NCI-H774 (cell line): ENCODE measurements at places on chromosomes 5 and 9.

- no peak for DNase-seq
Measured at GRCh38 chr9:20312732-20313131, 309.6 kb downstream of the MLLT3 start.

DNA sequence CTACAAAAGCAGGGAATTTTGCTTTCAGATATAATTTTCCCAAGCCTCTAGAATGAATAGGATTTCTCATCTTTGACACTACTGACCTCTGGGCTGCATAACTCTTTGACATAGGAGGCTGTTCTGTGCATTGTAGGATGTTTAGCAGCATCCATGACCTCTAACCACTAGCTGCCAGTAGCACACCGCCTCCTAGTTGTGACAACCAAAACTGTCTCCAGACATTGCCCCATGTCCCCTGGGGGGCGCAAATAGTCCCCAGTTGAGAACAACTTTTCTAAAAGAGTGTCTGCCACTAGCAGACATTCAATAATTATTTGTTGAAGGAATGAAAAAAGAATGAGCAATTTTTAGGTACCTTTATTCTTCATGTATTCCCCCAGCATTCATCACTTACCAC is 51.8 kb downstream of the POU4F3 start:
- no peak for DNase-seq

DNA sequence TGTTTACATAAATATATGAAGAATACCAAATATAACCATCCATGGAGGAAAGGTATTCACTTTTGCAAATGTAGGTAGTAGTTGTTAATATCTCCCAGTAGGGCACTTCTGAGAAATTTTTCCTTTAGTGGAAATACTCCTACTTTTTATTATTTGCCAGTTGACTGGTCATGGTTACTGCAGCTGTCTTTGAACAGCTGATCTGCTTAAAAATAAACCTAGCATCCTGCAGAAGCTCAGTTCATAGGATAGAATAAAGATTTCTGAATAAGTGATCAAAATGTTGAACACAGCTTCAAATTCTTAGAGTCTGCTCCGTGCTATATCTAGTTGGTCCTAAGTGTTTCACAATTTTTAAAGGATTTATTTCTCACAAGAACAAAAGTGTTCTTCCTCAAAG is 270.7 kb upstream of the TRPC7 start:
- no peak for DNase-seq

DNA sequence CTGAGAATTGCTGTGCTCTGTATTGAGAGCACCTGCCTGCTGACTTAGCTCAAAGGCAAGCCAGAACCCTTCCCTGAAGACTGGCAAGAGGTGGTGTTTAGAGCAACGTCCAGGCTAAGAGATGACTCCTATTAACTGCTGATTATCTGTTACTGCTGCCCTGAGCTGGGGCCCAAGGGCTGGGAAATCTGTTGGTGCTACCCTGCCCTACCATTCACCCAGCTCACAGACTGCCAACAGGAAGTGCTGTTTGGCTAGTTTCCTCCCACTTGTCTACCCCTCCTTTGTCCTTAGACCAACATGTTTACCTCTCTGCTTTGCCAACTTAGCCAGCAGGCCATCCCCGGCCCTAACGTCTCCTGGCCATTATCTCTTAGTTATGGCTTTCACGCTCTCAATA is 6.9 kb downstream of the RAB24 start:
- no peak for DNase-seq

DNA sequence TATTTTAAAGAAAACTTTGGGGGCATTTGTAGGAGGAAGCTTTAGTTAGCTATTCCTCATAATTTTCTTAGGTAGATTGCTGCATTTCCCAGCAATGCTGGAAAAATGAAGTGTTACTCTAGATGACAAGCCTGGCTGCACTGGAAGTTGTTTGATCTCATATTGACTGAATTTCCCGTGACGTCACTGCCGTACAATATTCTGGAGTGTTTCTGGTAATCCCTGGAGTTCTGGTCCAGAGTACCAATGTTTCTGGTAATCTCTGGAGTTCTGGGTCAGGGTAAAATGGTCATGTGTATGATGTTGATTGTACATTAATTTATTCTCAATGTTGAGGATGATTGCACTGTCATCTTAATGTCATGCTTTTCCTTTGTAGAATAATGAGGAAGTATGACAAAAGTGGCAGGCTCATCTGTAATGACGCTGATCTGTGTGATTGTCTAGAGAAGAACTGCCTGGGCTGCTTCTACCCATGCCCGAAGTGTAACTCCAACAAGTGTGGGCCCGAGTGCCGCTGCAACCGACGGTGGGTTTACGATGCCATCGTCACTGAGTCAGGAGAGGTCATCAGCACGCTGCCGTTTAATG is 26.2 kb downstream of the ARL14EPL start:
- no peak for DNase-seq

- peak; percentile 79 for DNase-seq
Measured at GRCh38 chr9:95028853-95029219, 288.7 kb downstream of the FANCC start.

DNA sequence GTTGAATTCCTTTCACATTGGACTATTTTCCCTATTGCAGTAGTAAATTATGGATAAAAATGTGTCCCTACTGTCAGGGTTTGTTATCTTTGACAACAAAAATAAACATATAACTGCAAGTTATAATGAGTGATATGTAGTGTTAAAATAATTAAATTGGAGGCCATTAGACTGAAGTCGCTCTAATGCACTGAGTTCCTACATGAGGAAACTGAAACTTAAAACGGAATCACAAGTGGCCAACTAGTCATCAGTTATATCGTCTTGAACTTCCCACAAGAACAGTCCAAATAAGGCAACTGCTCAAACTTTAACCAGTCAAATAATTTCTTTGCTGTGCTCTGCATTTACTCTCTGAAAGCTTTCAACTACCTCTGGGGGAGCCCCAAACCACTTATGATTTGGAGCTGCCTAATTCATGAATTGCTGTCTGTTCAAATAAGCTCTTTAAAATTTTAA is 2.1 kb upstream of the IFT74 start:
- no peak for DNase-seq

- DNase-seq, result no peak
Measured at GRCh38 chr9:112069318-112070169, 105.6 kb downstream of the SUSD1 start.

GRCh38 chr5:101783241-101784013 is 512.7 kb downstream of the SLCO4C1 start:
- DNase-seq, result no peak

DNA sequence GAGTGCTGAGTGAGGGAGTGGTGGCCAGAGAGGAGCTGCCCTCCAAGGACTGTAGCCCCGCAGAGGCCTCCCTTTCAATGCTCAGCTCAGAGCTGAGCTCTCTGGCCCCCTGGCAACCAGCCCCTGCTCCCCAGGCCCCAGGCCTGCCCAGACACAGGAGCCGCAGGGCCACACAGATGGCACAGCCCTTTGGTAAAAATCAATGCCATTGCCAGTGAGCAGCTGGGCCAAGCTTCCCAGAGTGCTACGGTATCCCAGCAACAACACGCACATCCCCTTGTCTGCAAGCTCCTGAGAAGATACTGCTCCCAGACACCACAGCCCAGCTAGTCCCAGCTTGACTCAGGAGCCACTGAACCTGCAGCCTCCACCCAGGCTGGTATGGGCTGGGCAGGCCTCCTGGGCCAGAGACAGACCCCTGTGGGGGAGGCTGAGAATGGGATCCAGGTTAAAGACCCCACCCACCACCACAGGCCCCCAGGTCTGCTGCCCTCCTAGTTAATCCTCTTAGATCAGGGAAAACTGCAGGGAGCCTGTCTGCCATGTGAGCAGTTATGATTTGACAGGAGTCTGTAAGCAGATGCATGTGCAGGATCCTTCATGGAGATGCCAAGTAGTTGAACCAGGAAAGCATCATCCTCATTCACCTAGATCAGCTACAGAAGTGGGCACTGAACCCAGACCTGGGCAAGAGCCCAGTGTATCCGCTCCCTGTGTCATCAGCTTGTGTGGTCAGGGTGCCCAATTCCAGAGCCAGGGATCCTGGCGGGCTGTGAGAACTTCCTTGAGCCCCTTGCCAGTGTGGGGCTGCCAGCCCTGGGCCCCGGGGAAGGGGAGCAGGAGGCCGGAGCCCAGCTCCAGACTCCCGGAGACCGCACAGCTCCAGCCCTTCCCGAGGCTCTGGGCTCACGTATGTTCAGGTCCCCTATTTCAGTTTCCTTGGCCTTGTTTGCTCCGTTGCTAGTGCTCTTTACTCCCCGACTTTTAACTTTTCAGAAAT is 26.7 kb upstream of the ADAMTS2 start:
- peak; percentile 85 for DNase-seq

DNA sequence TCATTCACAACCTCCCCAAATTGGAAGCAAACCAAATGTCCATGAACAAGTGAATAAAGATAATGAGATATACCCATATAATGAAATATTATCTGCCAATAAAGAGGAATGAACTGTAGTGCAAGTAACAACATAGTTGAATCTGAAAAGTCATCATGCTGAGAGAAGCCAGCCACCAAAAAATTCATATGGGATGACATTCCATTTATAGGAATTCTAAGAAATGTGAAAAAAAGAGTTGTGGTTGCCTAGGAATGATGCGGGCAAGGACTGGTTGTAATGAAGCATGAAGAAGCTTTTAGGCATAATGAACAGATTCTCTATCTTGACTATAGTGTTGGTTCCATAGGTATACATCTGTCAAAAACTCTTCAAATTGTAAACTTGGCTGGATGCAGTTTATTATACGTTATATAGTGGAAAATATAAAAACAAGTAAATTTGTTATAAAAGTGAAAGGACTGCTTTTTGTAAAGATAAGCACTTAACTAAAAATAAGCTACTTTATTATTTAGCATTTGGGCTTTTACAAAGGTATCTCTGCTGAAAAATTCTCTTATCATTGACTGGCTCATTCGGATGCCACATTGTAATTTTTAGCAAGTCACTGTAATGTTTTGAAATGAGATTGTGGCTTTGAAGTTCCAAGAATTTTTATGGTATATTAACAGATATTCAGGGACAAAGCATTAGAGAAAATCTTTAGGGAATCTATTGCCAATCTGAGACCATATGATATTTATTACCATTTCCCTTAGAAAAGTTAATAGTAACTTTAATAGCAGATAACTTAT is 21.2 kb upstream of the TTC23L start:
- DNase-seq, result no peak

- DNase-seq, result no peak
Measured at GRCh38 chr9:34665067-34665380, 2.6 kb upstream of the CCL27 start.
